Cardiac fibroblast (primary cell): ENCODE measurements at places on chromosomes 11 and 22.

DNA sequence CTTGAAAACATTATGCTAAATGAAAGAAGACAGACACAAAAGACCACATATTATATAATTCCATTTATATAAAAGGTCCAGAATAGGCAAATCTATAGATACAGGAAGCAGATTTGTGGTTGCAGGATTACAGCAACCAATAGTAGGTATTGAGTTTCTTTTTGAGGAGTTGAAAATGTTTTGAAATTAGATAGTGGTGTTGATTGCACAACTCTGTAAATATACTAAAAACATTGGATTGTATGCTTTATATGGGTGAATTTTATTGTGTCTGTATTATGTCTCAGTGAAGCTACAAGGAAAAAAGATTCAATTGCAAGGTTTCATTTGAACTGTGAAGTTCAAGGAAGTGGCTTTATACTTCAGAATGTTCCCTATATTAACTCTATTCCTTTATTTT lies 3.0 kb upstream of the RRAS2 start:
- no peak for DNase-seq

GRCh38 chr11:33895752-33896137 lies 3.9 kb upstream of the LMO2 start:
- DNase-seq, result no peak

DNA sequence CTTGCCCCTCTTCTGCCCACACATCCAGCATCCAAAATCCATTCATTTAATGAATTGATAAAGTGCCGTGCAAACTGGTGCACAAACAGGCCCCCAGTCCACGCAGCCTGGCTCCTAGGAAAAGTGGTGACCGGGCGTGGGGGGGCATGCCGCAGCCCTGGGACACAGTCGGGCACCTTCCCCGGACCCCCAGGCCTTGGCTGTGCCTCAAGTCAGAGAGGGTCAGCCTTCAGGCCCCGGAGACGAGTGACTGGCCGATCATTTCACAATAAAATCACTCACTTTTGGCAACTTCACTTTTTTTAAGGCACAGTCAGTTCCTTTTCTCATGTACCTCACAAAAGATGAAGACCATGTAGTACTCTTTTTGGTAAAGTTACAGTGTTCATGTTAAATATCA lies 8.0 kb downstream of the CDPF1 start:
- DNase-seq, result no peak

GRCh38 chr11:47131136-47131535 lies 45.5 kb downstream of the ARFGAP2 start:
- DNase-seq, result no peak

- DNase-seq, result no peak
These were observed 1.6 kb downstream of the RTCB start for GRCh38 chr22:32410459-32410858.

- no peak for DNase-seq
These were observed 108.7 kb upstream of the CD82 start for GRCh38 chr11:44456544-44457300.

DNA sequence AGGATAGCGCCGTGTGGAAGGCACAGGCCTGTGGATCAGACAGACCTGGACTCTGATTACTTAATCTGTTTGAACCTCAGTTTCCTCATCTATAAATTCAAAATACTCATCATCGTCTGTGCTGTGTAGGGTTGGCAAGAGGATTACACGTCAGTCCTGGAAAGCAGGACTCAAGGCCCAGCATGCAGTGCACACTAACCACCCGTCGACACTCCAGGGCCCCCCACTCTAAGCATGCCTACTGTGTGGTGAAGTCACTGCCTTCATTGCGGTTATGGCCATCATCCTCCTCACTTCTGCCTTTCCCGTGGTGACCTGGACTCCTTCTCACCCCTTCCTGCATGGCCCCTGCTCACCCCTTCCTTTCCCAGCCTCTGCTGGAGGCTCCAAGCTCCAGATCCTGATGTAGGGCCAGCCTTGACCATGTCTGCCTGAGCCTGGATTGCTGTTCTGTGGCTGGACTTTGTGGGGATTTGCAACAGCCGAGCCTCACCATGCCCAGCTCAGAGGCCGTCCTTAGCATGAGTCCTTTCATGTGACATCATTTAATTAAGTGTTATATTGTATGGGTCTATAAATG lies 1158.0 kb downstream of the TBC1D22A start:
- DNase-seq, result no peak

DNA sequence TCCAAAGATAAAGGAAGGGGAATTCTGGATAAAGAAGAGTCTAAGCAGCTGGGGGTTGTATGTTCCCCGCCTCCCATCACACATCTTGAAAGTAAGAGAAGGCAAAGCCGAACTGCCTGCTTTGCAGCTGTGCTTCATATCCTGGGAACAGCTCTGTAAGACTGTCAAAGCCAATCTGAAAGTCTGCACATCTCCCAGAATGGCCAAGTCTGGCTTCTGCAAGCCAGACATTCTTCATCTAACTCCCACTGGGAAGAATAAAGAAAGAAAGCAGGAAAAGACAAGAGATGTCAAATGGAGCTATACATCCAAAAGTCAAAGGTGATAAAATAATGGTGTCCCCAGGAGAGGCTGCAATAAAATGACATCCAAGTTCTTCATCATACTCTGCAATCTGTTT lies 15.4 kb downstream of the MORC2 start:
- no peak for DNase-seq

- DNase-seq, result no peak
These were observed 57.0 kb upstream of the PAK1 start for GRCh38 chr11:77530879-77531278.

- DNase-seq, result no peak
These were observed 7.6 kb downstream of the C11orf58 start for GRCh38 chr11:16745950-16746605.

DNA sequence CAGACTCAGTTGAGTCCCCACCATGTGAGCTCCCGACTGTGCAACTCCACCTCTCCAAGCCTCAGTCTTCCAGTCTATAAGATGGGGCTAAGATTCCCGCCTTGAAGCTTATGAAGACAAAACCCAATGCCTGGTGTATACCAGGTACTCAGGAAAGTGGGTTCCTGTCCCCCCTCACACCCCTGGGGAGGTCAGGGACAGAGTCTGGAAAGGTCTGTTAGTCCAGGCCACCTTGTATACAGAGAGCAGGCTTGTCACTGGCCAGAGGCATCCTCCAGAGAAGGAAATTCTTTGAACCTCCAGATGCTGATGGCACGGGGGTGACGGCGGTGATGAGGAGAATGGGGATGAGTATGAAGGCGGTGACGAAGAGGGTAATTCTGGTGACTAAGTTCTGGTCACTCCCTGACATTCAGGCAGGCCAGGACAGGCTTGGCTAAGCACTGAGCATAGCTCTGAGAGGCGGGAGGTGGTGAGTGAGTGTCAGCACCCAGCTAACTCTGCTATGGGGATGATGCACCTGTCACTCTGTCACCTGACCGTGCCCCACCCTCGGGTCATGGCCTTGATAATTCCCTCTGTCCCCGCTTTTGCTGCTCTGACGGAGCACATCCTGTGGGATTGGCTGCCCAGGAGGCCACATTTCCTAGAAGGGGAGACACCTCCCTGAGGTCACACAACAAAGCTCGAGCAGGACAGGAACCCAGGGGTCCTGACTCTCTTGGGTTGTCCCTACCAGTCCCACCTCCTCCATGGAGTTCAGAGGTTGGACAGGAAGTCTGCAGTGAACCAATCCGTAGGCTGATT lies 30.9 kb upstream of the CSNK1E start:
- no peak for DNase-seq

DNA sequence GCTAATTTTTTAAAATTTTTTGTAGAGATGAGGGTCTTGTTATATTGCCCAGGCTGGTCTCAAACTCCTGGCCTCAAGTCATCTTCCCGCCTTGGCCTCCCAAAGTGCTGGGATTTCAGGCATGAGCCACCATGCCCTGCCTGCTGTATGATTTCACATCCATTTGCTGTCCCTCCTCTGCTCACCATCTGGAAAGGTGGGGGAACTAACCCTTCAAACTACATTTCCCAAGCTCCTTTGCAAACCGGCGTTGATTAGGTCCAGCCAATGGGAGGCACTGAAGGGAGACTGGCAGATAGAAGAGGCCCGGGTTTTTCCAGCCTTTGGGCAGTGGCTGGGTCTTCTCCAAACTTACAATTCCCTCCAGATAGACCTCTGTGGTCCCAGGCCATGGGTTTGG lies 19.3 kb downstream of the RFPL1 start:
- DNase-seq, result peak; percentile 59

GRCh38 chr22:27612115-27612514 lies 189.4 kb downstream of the MN1 start:
- no peak for DNase-seq
